Dermis lymphatic vessel endothelial cell (primary cell): ENCODE measurements at places on chromosomes 1 and 21. TPM values are rescaled to one million over a fixed set of nuclear protein-coding genes. Genes with fewer than 3 reads are reported as not detected.

The TMPRSS3 gene
- total RNA-seq, result not detected in 2 replicates

The PAFAH2 gene
- total RNA-seq, result 8.3 and 13.9 TPM in 2 replicates

The SLFNL1 gene
- 0.17 and 0.22 TPM in 2 replicates for total RNA-seq

The SPATA1 gene
- 0.86 and 1.2 TPM in 2 replicates for total RNA-seq

The TTC13 gene
- total RNA-seq, result 6.2 and 6.3 TPM in 2 replicates

The KANK4 gene
- not detected in 2 replicates for total RNA-seq

The MNDA gene
- total RNA-seq, result not detected in 2 replicates

The HSD11B1 gene
- not detected in 2 replicates for total RNA-seq

The BMP8B gene
- under 0.01 and 0.22 TPM in 2 replicates for total RNA-seq

The AGPAT3 gene
- total RNA-seq, result 37.3 and 38.1 TPM in 2 replicates

The FCRL2 gene
- not detected in 2 replicates for total RNA-seq

The GJA4 gene
- total RNA-seq, result 19.8 and 207 TPM in 2 replicates

The PFDN2 gene
- total RNA-seq, result 38.9 and 39.4 TPM in 2 replicates

The CNTN2 gene
- total RNA-seq, result not detected in 2 replicates

The ANKRD34A gene
- under 0.01 TPM in 2 replicates for total RNA-seq

The CDK11B gene
- 7.0 and 9.7 TPM in 2 replicates for total RNA-seq

The CD5L gene
- not detected in 2 replicates for total RNA-seq

The SLC16A4 gene
- 0.17 and 0.54 TPM in 2 replicates for total RNA-seq

The KLHDC7A gene
- not detected in 2 replicates for total RNA-seq

The SMIM1 gene
- 0.17 and 0.43 TPM in 2 replicates for total RNA-seq

The S100A6 gene
- total RNA-seq, result 478 and 706 TPM in 2 replicates

The LCE1A gene
- total RNA-seq, result not detected in 2 replicates

The FNDC5 gene
- under 0.01 and 0.17 TPM in 2 replicates for total RNA-seq

The CCDC185 gene
- total RNA-seq, result not detected in 2 replicates

The UBL4B gene
- not detected in 2 replicates for total RNA-seq

The PIGM gene
- 3.1 and 4.3 TPM in 2 replicates for total RNA-seq

The ERG gene
- 56.7 and 63.8 TPM in 2 replicates for total RNA-seq

The LRRC7 gene
- 0.09 and 0.11 TPM in 2 replicates for total RNA-seq

The RASAL2 gene
- 12.1 and 17.4 TPM in 2 replicates for total RNA-seq

The KRTAP7-1 gene
- not detected in 2 replicates for total RNA-seq

The AGO3 gene
- total RNA-seq, result 9.3 and 11.1 TPM in 2 replicates

The GNAI3 gene
- total RNA-seq, result 11.8 and 13.5 TPM in 2 replicates

The PER3 gene
- total RNA-seq, result 1.6 and 2.1 TPM in 2 replicates

The LENEP gene
- total RNA-seq, result 0.43 TPM in 1 of 2 replicates, not detected in the other

The CFHR3 gene
- not detected in 2 replicates for total RNA-seq

The PODN gene
- not detected in 2 replicates for total RNA-seq

The CRP gene
- total RNA-seq, result not detected in 2 replicates

The APCS gene
- total RNA-seq, result not detected in 2 replicates
